ENCODE measurements at places on chromosomes 12 and 14. TPM values are rescaled to one million over a fixed set of nuclear protein-coding genes. Genes with fewer than 3 reads are reported as not detected.
A peak's percentile ranks its signal among the peaks of the same experiment; 100 is the strongest.

DNA sequence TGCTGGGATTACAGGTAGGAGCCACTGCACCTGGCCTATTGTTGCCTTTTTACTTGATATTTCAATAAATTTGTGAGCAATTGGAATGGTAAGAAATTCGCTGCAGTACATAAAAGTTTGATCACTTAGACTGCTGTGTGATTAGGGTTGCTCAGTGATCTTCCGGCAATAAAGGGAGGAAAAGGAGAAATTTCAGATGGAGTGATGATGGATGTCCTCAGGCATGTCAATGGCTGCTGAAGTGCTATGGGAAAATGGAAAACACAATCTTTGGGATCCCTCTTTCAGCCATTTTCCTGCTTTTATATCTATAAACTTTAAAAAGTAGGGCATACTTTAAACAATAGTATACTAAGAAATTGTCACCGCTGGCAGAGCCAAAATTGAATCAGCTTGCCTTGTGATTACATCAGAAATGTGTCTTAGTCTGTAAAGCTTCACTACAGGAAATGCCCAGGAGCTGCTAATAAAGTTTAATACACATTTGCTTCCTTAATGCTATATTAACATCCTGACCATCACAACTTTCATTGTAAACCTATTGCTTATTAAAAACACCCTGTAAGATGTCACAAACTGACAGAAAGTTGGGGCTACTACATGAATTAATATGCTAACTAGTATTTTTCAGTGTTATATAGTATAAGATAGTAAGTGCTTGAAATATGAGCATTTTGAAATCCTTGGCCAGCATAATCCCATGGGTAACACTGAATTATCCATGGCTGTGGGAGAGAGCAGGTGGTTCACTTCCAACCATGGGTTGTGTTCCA lies 13.7 kb upstream of the FBXL14 start:
- peak overlapping the region; percentile 36 for H3K27ac ChIP-seq
- no peaks in the 10 kb centered on the region for H3K36me3 ChIP-seq
- H3K27me3 ChIP-seq: no peaks in the 10 kb centered on the region
- H3K4me3 ChIP-seq: no peak overlapping the region
- H3K4me1 ChIP-seq: peaks cover 5% of the 10 kb centered on the region
- DNase-seq: no peak

DNA sequence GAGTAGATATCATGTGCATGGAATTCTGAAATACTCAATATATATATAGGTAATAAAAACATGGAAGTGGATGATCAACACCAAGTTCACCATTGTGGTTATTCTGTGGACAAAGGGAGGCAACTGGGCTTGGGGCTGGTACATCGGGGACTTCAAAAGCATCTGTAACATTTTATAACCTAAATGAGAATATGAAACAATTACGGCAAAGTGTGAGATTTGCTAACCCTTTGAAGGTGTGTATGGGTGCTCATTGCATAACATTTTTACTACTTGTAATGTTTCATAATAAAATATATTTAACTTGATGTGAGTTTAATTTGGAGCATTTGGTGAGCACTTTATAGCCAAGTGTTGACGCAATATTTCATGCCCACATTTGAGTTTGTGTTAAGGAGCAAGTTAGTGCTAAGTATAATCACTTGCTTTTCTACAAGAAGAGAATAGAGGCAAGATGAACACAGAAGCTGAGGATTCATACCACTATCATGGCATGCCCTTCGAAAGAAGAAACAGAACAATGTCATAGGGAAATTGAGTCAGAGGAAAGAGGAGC lies 109.3 kb downstream of the NTN4 start:
- H3K27me3 ChIP-seq: no peaks in the 10 kb centered on the region
- H3K27ac ChIP-seq: no peak overlapping the region
- no peak for DNase-seq
- no peaks in the 10 kb centered on the region for H3K36me3 ChIP-seq

DNA sequence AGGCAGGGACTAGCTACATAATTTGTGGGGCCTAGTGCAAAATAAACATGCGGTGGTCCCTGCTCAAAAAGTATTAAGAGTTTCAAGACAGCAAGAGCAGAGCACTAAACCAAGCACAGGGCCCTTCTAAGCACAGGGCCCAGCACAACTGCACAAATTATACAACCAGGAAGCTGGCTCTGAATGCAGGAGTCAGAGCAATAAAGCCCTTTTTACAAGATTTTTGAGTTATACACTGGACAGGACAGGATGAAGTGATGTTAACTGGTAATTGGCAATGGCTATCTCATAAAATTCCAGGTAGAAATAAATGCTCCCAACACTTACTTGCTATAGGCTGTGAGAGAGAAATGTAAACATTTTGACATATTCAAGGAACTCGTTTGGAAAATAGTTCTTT lies 86.2 kb upstream of the GPHB5 start:
- DNase-seq: no peak
- no peaks in the 10 kb centered on the region for H3K27me3 ChIP-seq
- H3K4me3 ChIP-seq: no peak overlapping the region
- H3K27ac ChIP-seq: no peak overlapping the region
- no peaks in the 10 kb centered on the region for H3K4me1 ChIP-seq
- H3K36me3 ChIP-seq: peaks cover 5% of the 10 kb centered on the region

GRCh38 chr12:124917135-124917840 lies 2.8 kb upstream of the UBC start:
- no peaks in the 10 kb centered on the region for H3K36me3 ChIP-seq
- peak overlapping the region; percentile 35 for H3K4me3 ChIP-seq
- H3K4me1 ChIP-seq: peaks cover 3% of the 10 kb centered on the region

GRCh38 chr14:93974833-93975232 lies 1.5 kb downstream of the ASB2 start:
- DNase-seq: no peak
- peaks cover 4% of the 10 kb centered on the region for H3K4me1 ChIP-seq
- H3K27me3 ChIP-seq: no peaks in the 10 kb centered on the region
- no peaks in the 10 kb centered on the region for H3K36me3 ChIP-seq
- H3K4me3 ChIP-seq: no peak overlapping the region

GRCh38 chr14:90034835-90035525 lies 26.8 kb upstream of the KCNK13 start:
- DNase-seq: no peak
- H3K4me3 ChIP-seq: no peak overlapping the region
- no peaks in the 10 kb centered on the region for H3K27me3 ChIP-seq
- no peak overlapping the region for H3K27ac ChIP-seq
- peaks cover 8% of the 10 kb centered on the region for H3K36me3 ChIP-seq

A2M gene
- total RNA-seq: 1,731 TPM

DNA sequence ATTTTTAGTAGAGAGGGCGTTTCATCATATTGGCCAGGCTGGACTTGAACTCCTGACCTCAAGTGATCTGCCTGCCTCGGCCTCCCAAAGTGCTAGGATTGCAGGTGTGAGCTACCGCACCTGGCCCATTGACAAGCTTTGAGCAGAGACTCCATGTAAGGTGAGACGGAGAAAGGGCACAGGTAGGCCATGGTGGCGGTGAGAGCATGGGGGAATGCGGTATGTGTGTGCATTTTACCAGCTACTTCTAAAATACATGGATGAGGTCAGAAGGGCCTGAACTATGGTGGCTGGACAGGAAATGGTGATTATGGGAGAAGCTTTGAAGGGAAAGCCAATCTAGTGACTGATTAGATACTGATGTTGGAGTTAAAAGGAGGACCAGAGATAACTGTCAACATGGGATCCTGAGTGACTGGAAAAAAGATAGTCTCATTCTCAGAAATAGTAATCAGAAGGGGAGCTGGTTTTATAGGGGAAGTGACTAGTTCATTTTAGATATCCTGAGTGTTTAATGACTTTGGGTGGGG lies 21.9 kb upstream of the PTPRB start:
- H3K4me3 ChIP-seq: no peak overlapping the region
- H3K36me3 ChIP-seq: no peaks in the 10 kb centered on the region
- H3K27me3 ChIP-seq: no peaks in the 10 kb centered on the region
- H3K4me1 ChIP-seq: no peaks in the 10 kb centered on the region
- no peak overlapping the region for H3K27ac ChIP-seq

CIROP gene
- not detected for total RNA-seq

DNA sequence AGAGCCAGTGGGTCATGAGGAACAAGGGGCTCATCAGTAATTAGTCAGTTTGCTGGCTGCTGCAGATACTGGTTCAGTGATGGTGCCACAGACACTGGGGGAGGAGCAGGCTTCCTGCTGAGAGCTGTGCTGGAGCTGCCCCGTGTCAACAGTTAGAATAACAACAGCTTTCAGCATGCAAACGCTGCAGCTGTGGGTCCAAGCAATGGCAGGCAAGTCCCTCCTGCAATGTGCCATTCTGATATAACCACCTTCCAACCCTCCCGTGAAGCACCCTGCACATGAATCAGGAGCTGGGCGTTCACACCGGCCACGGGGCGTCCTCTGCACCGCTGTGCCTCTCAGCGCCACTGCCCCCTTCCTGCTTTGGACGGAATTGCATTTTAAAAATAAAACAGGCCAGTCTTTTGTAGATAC lies 258.4 kb upstream of the SFSWAP start:
- DNase-seq: no peak
- no peaks in the 10 kb centered on the region for H3K4me1 ChIP-seq
- H3K4me3 ChIP-seq: no peak overlapping the region
- H3K27ac ChIP-seq: no peak overlapping the region
- H3K27me3 ChIP-seq: no peaks in the 10 kb centered on the region

LGR5 gene
- total RNA-seq: 0.98 TPM

DNA sequence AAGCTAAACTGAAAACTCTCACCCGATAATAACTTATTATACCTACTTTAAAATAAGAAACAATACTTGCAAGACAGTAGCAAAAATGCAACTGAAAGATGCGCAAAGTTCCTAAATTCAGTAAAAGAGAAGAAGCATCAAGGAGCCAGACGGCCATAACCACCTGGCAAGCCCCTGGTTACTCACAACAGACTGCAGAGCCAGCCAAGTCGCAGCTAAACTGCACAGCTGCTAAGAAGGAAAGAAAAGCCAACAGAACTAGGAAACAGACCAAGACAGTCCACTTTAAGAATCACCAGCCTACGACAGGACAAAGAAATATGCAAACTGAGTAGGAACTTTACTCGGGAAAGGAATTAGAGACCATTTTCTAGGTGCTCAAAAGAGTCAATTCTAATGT lies 127.9 kb downstream of the TMTC1 start:
- no peak overlapping the region for H3K4me3 ChIP-seq
- H3K27me3 ChIP-seq: no peaks in the 10 kb centered on the region
- no peaks in the 10 kb centered on the region for H3K36me3 ChIP-seq
- no peak overlapping the region for H3K27ac ChIP-seq

NTS gene
- 0.08 TPM for total RNA-seq

DNA sequence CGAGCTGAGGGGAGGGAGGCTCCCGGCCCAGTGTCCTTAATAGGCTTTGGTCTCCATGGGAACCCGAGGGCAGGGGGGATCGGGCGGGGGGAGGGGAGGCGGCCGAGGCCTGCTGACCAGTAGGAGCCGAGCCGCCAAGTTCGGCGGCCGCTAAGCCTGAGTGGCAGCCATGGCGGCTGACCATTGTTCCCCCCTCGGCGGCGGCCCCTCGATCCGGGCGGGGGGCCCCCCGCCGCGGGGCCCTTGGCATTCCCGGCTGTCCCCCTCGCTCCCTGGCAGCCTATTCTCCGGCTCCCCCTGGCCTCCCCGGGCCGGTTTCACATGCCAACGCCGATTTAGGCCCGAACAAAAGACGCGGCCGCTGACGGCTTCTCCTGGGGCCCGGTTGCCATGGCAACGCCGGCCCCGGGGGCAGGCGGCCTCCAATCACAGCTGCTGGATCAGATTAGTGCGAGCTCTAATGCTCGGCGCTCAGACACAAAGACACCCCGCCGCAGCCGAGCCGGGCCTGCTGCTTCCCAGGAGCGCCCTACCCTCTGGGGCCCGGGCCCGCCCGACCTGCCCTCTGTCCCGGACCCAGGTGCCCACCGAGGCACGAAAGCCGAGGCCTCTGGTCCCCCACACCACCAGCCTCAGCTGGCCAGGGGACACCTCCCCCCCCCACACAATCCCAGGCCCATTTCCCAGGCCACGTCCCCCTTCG lies 7.3 kb downstream of the MSI1 start:
- no peaks in the 10 kb centered on the region for H3K36me3 ChIP-seq
- no peak overlapping the region for H3K27ac ChIP-seq
- no peak for DNase-seq
- peak overlapping the region; percentile 8 for H3K4me3 ChIP-seq
- no peaks in the 10 kb centered on the region for H3K4me1 ChIP-seq

SMCO3 gene
- 0.93 TPM for total RNA-seq

FOXG1 gene
- not detected for total RNA-seq

- no peaks in the 10 kb centered on the region for H3K36me3 ChIP-seq
- peak overlapping the region; percentile 26 for H3K4me3 ChIP-seq
- no peak overlapping the region for H3K27ac ChIP-seq
- H3K27me3 ChIP-seq: no peaks in the 10 kb centered on the region
- peaks cover 35% of the 10 kb centered on the region for H3K4me1 ChIP-seq
- no peak for DNase-seq
These were observed 320 bp upstream of the PRPF39 start for GRCh38 chr14:45083617-45083975.

MLXIP gene
- 10.6 TPM for total RNA-seq

DNA sequence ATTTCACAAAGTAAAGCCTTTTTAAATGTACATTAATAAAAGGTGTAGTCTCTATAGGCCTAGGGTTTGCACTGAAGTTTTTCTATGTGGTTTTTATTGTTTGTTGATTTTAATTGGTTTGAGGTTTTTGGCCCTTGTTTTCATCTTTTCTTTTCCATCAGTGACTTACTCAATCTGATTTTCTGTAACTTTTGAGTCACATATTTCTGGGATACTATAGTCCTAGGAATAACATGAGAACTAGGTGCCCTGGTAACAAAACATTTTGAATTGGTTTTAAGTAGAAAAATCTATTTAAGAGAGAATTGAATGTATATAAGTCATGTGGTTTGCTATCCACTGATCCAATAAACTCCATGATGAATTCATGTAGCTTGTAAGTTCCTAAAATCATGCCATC lies 311.9 kb downstream of the CEP128 start:
- no peak overlapping the region for H3K4me3 ChIP-seq
- no peaks in the 10 kb centered on the region for H3K27me3 ChIP-seq
- no peaks in the 10 kb centered on the region for H3K36me3 ChIP-seq
- peaks cover 9% of the 10 kb centered on the region for H3K4me1 ChIP-seq
- no peak overlapping the region for H3K27ac ChIP-seq

GRCh38 chr12:51884676-51885229 lies 3.1 kb upstream of the ANKRD33 start:
- H3K4me1 ChIP-seq: peaks cover 3% of the 10 kb centered on the region
- H3K4me3 ChIP-seq: no peak overlapping the region
- H3K27ac ChIP-seq: no peak overlapping the region
- no peaks in the 10 kb centered on the region for H3K27me3 ChIP-seq
- DNase-seq: no peak

KERA gene
- not detected for total RNA-seq

DNA sequence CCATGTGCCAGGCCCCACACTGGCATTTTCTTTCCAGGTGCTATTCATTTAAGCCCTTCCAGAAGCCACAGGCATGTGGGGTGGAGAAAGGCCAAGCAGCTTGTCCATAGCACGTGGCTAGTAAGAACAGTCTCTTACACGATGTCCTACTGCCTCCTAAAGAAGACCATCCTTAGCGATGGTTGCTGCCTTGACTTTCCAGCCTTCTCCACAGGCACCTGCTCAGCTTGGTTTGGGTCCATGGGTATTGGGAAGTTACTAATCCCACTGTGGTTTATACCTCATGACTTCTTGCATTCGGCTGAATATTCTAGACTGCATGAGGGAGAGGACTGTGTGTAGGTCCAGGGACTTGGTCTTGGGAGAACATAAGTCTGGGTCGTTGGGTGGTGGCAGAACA lies 49.2 kb downstream of the NINJ2 start:
- no peaks in the 10 kb centered on the region for H3K36me3 ChIP-seq
- H3K4me3 ChIP-seq: no peak overlapping the region
- H3K27ac ChIP-seq: no peak overlapping the region
- H3K4me1 ChIP-seq: peaks cover 18% of the 10 kb centered on the region
- no peak for DNase-seq

- H3K27me3 ChIP-seq: no peaks in the 10 kb centered on the region
- no peak overlapping the region for H3K4me3 ChIP-seq
- no peaks in the 10 kb centered on the region for H3K4me1 ChIP-seq
- no peak for DNase-seq
These were observed 8.6 kb upstream of the SLC41A2 start for GRCh38 chr12:104966677-104967076.

TMCC3 gene
- 1.4 TPM for total RNA-seq

All from liver (tissue), 10 donors.